ENCODE measurements at places on chromosomes 11 and 22. TPM values are rescaled to one million over a fixed set of nuclear protein-coding genes. Genes with fewer than 3 reads are reported as not detected.

CCDC116 gene
- 1.4 TPM for total RNA-seq

MUC5AC gene
- total RNA-seq: 0.02 TPM

FGF4 gene
- total RNA-seq: not detected

ANO9 gene
- total RNA-seq: 31.0 TPM

OR10A3 gene
- total RNA-seq: not detected

LRRC56 gene
- total RNA-seq: 5.4 TPM

OR5P2 gene
- total RNA-seq: not detected

All from progenitor cell of endocrine pancreas (in vitro differentiated cells).